ENCODE measurements at places on chromosomes 1 and 21.

DNA sequence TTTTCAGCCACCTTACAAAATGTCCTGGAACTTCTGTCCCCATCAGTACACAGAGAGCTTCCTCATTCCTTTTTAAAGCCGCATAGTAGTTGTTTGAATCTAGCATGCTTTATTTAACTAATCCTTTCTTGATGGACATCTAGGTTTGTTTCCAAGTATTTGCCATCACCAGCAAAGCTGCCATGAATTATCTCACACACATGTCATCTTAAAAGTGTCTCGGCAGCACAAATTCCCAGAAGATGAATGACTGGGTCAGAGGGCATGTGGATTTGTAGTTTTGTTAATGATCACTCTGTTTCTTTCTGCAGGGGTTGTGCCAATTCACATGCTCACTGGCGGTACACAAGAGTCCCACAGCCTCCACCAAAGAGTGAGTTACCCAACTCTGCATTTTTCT, 68.3 kb downstream of the CLIC6 start:
- no peak for DNase-seq

GRCh38 chr1:108644984-108645383, 15.9 kb downstream of the HENMT1 start:
- DNase-seq, result peak; percentile 17

GRCh38 chr1:15332525-15332924, 77.2 kb upstream of the EFHD2 start:
- DNase-seq, result no peak

DNA sequence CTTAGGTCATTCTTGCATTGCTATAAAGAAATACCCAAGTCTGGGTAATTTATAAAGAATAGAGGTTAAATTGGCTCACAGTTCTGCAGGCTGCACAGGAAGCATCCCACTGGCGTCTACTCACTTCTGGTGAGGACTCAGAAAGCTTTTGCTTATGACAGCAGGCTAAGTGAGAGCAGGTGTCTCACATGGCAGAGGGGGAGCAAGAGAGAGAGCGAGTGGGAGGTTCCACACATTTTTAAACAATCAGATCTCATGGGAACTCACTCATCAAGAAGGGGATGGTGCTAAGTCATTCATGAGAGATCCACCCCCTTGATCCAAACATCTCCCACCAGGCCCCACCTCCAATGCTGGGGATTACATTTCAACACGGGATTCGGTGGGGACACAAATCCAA, 13.6 kb upstream of the RGS4 start:
- DNase-seq, result no peak

Measured in activated T-cell treated with anti-CD3 and anti-CD28 coated beads, Interleukin-2, amount 50 U/mL, for 4 hours (primary cell).